ENCODE measurements at places on chromosomes 6 and 20.

DNA sequence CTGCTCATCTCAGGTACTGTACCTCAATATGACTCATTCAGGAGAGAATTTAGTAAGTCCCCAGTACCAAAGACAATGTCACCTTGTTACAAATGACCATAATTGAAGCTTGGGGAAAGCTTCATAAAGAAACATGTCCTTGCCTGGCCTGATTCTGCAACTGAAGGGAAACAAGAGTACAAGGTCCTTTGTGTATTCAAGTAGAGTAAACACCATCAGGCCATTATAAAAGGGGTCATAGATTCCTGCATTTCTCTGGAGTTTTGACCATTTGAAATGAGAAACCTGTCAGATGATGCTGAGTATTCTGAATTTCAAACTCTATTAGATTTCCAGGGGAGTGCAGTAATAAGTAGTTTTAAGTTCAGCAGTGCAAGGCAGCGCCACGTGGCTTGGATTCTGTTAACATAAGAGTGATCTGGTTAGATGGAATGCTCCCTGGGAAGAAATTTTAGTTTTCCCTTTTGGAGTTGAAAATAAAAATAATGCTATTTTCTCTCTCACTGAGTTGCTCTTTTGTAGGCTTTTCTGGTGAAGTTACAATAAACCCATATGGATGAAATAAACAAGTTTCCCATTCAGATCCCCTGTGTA is 1054.3 kb downstream of the EPHA7 start:
- no peak for ATAC-seq

DNA sequence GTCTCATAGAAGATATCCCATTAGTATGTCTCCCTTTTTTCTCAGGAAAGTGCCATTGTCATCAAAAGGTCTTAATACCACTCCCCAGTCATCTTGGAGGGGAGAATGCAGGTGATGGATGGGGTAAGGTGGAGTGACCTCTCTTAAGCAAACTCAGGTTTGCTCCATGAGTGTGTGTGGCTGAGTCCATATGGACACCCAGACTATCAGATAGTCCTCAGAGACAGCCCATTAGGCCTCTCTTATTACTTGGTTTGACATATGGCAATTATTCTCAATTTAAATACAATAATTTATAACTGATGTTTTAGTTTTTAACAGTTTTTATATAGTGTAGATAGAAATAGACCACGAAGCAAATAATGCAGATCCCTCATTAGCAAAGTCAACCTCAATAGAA is 23.2 kb downstream of the LAMA4 start:
- ATAC-seq: no peak

GRCh38 chr6:168043848-168044415 is 35.1 kb downstream of the FRMD1 start:
- no peak for ATAC-seq

- no peak for ATAC-seq
These were observed 190.4 kb upstream of the ARG1 start for GRCh38 chr6:131382631-131383030.

GRCh38 chr6:14699803-14700601 is 545.9 kb upstream of the JARID2 start:
- no peak for ATAC-seq

DNA sequence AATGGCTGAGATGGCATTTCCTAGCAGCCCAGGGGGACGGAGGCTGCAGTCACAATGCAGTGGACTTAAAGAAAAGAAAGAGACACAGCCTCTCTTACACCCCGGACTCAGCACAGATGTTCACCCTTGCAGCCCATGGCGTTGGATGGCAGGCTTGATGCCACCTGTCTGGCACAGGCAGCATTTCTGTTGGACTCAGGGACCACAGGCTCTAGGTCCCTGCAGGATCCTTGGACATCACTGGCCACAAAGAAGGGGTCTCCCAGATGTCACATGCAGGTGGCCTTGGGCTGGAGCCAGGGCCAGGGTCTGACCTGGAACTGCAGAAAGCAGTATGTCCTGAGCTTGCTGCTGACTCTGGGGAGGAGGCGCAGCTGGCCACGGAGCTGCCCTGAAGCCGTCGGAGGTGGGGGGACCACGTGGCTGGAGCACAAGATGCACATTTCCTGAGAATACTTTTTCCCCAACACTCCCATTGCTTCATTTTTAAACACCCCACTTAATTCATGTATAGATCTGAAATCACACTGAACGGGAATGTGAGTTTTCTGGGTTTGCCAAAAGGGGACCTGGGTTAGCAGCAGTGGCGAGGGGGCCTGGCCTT is 102.3 kb upstream of the SULF2 start:
- no peak for ATAC-seq

DNA sequence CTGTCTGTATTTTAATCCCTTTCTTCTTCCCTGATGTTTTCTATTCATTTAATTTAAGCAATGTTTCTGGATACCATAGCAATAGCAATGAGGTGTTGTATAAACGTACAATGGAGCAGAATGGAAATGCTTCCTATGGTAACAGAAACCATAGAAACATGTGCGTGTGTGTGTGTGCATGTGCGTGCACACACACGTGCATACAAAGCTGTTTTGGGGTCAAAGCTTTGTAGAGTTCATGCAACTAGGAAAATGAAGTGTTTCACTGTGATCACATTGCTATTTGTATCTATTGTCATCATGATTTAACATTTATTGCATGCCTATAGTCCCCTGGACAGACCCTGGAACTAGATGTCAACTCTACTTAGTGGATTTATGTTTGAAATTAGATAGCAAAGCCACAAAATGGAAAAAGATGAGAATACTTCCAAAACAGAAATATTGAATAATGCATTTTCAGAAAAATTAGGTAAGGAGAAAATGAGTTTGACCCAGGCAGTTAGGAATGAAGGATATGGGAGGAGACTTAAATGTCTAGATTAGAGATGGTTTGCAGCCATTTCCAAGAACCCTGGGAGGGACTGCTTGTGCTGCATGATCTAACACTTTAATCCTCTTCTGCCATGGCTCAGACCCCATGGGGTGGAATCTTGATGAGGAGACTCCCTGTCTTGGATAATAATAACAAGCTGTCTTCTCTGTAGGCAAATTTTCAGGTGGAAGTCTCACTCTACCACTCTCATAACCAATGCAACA is 124.4 kb downstream of the TRMT11 start:
- no peak for ATAC-seq

DNA sequence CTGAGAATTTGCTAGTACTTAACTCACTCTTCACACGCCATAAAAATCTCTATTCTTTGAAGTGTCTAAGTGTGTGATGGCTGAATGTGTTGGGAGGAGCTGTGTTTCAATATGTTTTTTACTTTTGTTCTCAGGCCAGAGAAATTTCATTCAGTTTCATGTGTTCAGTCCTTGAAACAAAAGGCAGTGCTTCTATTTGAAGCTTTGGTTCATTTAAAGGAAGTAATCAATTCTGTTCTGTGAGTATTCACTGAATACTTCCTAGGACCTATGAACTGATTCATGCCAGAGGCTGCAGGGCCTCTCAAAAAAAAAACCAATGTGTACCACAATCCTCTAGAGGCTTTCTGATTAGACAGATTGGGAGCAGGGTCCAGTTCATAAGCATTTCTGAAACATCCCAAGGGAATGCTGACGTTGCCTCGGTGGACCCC is 12.4 kb upstream of the F13A1 start:
- no peak for ATAC-seq

DNA sequence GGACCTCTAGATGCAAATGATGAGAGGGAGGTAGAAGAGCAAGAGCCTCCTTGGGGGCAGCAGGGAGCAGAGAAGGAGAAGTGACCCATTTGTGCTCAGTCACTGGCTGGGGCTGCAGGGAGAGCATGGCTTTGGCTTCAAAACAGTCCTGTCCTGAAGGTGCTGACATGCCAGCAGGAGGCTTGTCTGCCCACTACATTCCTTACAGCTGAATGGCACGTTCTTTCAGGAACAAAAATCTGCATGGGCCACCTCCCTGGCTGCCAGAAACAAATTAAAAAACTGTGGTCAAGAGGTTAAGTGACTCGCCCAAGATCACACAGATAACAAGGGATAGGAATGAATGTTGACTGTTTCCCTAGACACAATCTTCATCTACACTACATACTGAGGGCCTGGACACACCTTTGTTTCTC is 188.8 kb downstream of the HIVEP2 start:
- peak; percentile 57 for ATAC-seq

DNA sequence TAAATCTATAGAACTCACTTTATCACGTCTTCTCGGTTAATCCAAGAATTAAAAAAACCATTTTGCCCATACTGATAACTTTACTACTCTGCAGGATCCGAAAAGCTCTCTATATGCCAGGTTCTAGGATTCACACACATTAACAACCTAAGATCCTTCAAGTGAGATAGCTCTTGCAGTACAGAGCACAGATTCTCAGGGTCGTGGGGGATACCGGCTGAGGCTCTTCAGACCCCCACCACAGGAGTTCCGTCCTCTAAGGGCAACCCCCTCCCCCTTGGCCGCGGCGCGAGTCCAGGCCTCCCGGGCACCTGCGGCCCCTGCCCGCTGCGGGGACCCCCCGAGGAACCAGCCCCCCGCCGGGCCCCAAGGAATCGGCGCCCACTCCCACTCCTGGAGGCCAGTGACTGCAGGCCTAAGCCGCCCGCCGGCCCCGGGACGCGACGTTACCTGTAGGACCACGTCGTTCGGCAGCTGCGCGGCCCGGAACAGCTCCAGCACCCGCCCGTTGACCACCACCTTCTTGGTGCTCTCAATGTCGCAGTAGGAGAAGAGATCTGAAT is 892 bp downstream of the REPS1 start:
- ATAC-seq: no peak

- ATAC-seq: no peak
These were observed 42.2 kb downstream of the CDH26 start for GRCh38 chr20:60000271-60001042.

DNA sequence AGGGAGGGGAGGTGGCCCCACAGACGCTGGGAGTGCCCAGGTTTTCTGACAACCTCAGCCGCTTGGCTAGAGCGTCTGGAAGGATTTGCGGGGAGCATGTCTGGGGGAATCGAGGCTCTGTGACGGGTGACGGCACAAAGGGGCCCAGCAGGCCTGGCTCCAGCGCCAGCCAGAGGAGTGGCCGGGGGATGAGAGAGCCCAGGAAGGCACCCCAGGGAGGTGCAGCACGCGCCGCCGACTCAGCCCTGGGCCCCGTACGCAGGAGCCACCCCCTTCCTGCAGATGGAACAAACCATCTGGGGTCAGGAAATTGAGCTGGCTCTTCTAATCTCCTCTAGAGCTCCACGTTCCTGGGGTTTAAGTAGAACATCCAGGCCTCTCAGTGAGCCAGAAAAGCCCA is 5.9 kb upstream of the SLCO4A1 start:
- ATAC-seq: no peak

GRCh38 chr6:53703047-53703446 is 37.5 kb upstream of the KLHL31 start:
- no peak for ATAC-seq

GRCh38 chr6:13412639-13413465 is 74.5 kb downstream of the GFOD1 start:
- peak; percentile 4 for ATAC-seq

- no peak for ATAC-seq
These were observed 112.1 kb upstream of the EYS start for GRCh38 chr6:65819152-65819551.

DNA sequence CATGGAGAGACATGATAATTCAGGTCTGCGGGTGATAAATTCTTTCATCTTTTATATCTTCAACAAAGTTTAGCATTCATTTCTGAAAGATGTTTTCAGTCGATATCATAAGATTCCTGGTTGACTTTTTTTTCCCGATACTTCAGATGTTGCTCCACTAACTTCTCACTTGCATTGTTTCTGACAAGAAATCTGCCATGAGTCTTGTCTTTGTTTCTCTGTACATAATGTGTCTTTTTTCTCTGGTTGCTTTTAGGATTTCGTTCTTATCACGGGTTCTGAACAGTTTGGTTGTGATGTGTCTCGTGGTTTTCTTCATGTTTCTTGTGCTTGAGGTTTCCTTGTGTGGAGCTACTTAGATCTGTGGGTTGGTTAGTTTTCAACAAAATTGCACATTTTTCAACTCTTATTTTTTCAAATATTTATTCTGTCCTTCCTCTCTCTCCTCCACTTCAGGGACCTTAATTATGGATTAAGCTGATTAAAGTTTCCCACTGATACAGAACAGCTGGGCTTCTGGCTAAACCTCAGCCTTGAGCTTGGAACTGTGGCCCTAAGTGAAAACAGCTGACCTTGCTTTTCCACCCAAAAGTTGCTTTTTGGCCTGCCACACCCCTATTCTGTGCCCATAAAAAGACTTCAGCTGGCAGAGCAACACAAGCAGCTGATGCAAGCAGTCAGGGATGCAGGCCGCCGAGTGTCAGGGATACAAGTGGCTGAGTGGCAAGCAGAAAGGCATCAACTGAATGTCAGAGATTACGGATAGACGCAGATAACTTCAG is 97.9 kb upstream of the SNX9 start:
- no peak for ATAC-seq

DNA sequence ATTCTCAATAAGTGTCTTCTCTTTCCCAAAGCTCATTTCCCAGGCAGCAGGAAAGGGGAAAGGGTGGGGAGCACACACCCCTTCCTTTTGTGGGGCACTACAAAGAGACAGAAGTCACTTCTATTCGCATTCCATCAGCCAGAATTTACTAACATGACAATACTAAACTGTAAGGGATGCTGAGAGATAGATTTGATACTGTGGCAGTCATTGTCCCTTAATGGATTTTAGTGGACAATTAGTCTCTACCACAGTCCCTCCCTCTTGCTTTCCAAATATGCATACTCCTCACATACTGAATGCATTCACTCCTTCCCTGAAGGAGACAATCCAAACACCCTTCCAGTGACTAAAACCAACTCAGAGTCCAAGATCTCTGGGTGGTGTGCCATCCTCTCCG is 50.5 kb downstream of the ABRACL start:
- no peak for ATAC-seq

GRCh38 chr6:56713254-56713672 is 70.6 kb upstream of the DST start:
- peak; percentile 88 for ATAC-seq

GRCh38 chr6:161543684-161544309 is 269.9 kb upstream of the AGPAT4 start:
- no peak for ATAC-seq

GRCh38 chr6:110935171-110935570 is 23.3 kb upstream of the GTF3C6 start:
- ATAC-seq: no peak

DNA sequence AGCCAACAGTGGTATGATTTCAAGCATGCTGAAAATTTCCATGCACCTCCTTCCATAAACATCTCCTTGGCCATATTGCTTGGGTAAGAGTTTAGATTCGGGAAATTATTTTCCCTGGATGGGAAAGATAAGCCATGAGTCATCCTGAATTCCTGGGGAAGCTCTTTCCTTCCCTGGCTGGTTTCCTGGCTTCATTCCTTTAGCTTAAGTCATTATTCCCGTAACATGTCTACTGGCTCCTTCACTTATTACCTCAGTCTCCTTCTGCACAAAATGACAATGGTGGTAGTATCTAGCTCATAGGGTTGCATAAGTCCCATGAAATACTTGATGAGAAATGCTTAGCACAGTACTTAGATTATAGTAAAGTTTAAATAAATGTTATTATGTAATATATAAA is 27.6 kb downstream of the TINAG start:
- ATAC-seq: no peak

GRCh38 chr6:169177516-169178166 is 76.0 kb downstream of the THBS2 start:
- no peak for ATAC-seq

- no peak for ATAC-seq
These were observed 184.7 kb downstream of the GJA1 start for GRCh38 chr6:121619987-121620740.

All from esophagus mucosa (tissue), 1 donor.